ENCODE measurements at places on chromosomes 13 and 19.
A peak's percentile ranks its signal among the peaks of the same experiment; 100 is the strongest.

GRCh38 chr19:41866284-41866683, 6.2 kb downstream of the RPS19 start:
- no peak for DNase-seq

DNA sequence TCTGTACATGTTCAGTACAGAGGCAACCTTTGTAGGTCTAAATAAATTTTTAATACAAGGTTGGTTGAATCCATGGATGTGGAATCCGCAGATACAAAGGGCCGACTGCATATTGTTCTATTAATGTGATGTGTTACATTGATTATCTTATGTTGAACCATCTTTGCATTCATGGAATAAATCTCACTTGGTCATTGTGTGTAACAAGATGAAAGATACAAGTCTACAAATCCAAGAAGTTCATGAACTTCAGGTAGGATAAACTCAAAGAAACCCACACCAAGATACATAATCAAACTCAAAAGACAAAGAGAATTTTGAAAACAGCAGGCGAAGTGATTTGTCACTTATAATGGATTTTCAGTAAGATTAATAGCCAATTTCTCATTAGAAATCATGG, 8.0 kb upstream of the TFDP1 start:
- DNase-seq, result no peak

DNA sequence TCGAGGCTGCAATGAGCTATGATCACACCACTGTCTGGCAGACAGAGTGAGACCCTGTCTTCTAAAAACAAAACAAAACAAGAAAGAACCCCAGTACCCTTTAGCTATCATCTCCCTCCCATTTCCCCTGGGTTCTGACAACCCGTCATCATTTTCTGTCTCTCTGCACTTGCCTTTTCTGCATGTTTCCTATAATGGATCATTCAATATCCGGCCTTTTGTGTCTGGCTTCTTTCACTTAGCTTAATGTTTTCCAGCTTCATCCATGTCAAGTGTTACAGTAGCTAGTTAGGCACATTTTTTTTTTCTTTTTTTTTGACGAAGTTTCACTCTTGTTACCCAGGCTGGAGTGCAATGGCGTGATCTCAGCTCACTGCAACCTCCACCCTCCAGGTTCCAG, 16.5 kb downstream of the AP2S1 start:
- no peak for DNase-seq

- DNase-seq, result no peak
Observed at GRCh38 chr13:66503890-66504289, 726.2 kb downstream of the PCDH9 start.

DNA sequence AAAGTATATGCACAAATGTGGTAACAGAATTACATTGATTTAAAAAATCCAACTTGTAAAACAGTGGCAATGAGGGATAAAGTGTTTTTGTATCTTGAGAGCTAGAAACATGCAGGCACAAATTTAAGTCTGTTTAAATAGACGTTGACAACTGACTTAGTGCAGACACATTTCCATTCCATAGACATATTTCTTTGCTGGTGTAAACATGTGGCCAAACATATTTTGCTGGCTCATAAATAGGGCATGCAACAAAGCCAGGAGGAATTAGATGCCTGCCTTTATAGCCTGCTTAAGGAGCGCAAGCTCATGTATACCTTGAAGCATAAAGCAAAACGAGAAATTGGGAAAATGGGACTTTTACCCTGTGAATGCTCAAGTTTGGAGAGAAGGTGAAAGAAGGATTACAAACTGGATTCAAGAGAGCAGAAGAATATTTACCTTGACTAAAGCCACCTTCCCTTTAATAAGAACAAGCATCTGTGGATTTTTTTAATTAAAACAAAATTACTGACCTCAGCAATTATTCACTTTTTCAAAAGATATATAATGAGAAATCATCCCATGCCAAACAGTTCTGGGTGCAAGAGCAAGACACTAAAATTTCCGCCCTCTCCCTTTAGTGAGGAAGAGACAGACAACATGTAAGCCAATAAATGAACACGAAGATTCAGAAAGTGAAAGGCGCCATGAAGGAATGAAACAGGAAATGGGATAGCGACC, 71.0 kb downstream of the DCT start:
- DNase-seq, result no peak

GRCh38 chr19:50821248-50821612, 2.4 kb downstream of the KLK1 start:
- DNase-seq, result no peak

- no peak for DNase-seq
Observed at GRCh38 chr19:27859689-27860088, 1353.3 kb downstream of the UQCRFS1 start.

GRCh38 chr19:5478241-5478924, 23.2 kb downstream of the ZNRF4 start:
- DNase-seq, result no peak

GRCh38 chr13:23466144-23467002, 32.9 kb upstream of the SACS start:
- DNase-seq, result peak; percentile 62

GRCh38 chr13:99823961-99824360, 147.6 kb downstream of the ZIC5 start:
- DNase-seq, result no peak

GRCh38 chr19:928471-929202, 2.8 kb downstream of the ARID3A start:
- DNase-seq, result no peak

DNA sequence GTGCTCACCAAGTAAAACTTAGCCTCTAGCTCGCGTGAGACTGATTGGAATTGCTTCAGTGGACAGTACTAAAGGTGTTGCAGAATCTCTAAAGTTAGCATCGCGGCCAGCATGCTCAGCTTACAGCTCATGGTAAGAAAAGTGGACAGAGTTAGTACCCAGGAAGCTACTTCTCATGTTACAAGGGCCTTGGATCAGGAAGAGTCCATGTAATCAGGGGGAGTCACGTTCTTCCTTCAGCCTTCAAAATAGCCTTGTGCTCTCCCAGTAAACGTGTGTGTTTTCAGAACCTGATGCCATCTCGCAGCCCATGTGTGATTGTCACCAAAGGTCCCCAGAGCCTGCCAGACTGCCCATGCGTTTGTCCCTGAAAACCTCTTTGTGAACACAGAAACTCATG, 195.8 kb upstream of the RNF113B start:
- no peak for DNase-seq

GRCh38 chr13:21684576-21684975, 13.7 kb downstream of the FGF9 start:
- no peak for DNase-seq

GRCh38 chr19:49705919-49706318, 15.0 kb downstream of the CPT1C start:
- no peak for DNase-seq

- DNase-seq, result peak; percentile 11
Observed at GRCh38 chr19:4911786-4912672, 2.7 kb downstream of the UHRF1 start.

DNA sequence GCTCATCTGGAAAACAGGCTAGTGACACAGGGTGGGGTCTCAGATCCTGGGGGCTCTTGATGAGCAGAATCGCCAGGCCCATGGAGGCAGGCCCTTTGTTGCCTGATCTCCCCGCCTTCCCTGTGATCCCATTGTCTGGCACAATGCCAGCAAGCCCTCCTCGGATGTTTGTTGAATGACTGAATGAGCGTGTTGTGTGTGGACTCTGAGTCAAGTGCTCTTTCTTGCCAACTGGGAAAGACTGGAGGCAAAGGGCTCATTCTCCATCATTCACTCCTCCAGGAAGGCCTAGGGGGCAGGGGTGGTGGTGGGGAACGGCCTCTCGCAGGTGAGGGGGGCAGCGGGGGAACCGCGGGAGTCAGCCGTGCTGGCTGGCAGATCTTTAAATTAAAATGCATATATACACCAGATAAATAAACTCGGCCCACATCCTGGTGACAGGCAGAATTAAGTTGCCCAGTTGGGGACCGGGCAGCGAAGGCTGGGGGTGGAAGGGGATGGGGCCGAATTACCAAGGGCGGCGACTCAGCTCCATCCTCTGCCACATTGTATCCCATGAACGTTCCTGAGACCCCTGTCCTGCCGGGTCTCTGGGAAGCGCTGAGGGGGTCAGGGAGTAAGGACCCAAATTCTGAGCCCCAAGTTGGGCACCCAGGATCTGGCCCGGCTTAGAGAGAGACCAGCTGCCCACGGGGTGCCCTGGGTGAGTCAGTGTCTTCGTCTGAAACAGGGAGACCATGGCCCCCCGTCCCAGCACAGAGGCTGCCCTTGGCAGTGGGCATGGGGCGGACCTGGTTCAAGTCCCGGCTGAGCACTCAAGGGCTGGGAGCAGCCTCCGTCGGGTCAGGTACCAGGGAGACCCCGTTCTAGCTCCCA, 24.5 kb downstream of the EFNA2 start:
- DNase-seq, result no peak

DNA sequence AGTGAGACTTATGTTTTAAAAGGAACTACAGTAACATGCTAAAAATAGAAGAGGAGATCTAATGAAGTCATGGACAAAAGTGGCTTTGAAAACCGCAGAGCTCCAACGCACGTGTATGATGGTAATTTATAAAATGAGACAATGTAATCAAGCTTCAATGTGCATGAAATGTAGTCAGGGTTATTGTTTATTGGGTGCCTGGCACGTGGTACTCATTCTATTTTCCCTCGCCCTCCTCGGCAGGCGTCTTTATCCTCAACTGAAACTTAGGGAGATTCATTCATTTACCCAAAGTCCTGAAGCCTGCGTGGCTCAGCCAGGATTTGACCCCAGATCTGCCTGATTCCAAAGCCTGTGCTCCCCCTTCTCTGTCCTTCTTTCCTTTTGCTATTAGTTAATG, 79.8 kb downstream of the CHST8 start:
- no peak for DNase-seq

- no peak for DNase-seq
Observed at GRCh38 chr13:110531671-110532083, 29.8 kb downstream of the RAB20 start.

GRCh38 chr13:24995225-24995804, 100.6 kb upstream of the PABPC3 start:
- DNase-seq, result peak; percentile 78

- DNase-seq, result no peak
Observed at GRCh38 chr13:93875547-93875946, 603.9 kb downstream of the DCT start.

GRCh38 chr13:105915146-105915850, 620.2 kb downstream of the EFNB2 start:
- no peak for DNase-seq

DNA sequence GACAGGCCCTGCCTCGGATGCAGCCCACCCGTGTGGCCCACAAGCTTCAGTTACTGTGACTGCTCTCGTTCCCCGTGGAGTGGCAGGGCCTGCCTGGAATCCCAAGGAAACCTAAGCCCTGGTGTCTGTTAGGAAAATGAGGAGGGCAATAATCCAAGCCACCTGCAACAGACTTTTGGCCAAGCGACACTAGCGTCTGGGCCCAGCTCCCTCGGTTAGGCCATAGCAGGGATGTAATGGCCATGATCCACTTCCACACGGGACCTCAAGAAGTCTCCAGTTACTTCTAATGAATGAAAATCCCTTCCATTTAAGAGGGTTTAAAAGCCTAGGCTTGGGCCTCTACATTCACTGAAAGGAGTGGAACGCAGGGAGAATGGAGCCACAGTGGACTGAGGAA, 8.9 kb downstream of the ZC3H4 start:
- no peak for DNase-seq

DNA sequence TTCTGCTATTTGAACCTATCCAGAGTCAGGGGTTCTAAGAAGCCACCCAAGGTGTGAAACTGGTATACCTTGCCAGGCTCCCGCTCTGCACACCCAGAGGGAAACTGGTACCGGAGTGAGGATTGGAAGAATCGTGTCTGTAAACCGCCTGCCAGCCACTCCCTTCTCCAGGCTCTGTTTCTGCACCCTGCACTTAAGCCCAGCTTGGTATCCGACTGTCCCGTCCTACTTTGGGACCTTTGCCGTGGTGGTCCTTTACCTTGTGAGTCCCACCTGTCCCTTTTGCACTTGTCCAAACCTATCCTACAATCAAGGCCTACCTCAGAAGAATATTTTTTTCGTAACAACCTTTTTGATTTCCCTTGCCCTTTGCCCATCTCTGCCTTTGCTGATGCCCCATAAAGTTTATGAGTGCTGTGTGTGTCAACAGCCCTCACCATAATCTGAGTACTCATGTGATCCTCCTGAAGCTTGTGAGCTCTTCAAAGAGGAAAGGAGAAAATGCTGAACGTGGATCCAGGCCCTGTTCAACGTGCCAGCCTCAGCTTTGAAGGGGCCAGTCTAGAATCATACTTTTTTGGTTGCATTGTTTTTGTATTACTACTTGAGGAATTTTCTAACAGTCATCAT, 44.7 kb downstream of the GARRE1 start:
- no peak for DNase-seq

GRCh38 chr19:27767234-27767633, 1445.7 kb downstream of the UQCRFS1 start:
- no peak for DNase-seq

DNA sequence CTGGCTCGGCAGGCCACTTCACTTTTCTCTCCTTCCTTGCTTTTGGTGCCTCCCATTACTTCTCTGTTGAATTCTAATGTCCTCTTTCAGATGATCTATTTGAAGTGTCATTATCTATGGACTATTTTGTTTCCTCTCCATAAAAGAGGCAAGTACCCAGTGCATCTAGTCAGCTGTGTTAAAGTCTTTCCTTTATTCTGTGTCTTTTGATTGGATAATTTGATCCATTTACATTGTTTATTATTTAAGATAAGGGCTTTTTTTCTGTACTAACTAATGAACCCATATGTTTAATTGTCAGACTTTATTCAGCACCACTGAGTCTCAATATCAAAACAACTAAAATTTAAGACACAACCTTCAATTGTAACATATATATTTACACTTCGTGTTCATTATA, 36.4 kb downstream of the IGFL3 start:
- DNase-seq, result no peak

DNA sequence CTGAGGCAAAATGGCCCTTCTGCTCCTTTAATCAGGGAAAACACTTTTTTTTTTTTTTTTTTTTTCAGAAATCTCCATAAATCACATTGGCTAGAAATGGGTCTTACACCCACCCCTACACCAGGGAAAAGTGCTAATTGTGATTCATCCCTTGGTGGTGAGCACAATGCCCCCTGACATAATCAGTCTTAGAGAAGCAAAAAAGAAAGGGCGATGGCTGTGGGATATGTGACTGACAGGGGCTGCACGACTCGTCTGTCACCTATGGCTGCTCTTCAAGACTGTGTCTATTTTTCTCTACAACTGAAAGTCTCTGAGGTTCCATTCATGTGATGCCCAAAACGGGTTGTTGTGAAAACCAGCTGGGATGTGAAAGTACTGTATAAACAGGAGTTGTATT, 3.6 kb upstream of the GPC6 start:
- DNase-seq, result no peak

GRCh38 chr13:43401361-43401760, 378.0 kb downstream of the DNAJC15 start:
- no peak for DNase-seq

- DNase-seq, result no peak
Observed at GRCh38 chr19:1364070-1364704, 19.5 kb upstream of the NDUFS7 start.

- DNase-seq, result no peak
Observed at GRCh38 chr19:2577722-2578335, 101.9 kb downstream of the GADD45B start.

- no peak for DNase-seq
Observed at GRCh38 chr13:101398920-101399319, 17.4 kb downstream of the NALCN start.

Measured in NCI-H524 treated with DMSO at 0.1 percent for 48 hours (cell line).